Activated naive CD8-positive, alpha-beta T cell treated with anti-CD3 and anti-CD28 coated beads for 36 hours (primary cell): ENCODE measurements at places on chromosomes 3 and 15. TPM values are rescaled to one million over a fixed set of nuclear protein-coding genes. Genes with fewer than 3 reads are reported as not detected.

DNA sequence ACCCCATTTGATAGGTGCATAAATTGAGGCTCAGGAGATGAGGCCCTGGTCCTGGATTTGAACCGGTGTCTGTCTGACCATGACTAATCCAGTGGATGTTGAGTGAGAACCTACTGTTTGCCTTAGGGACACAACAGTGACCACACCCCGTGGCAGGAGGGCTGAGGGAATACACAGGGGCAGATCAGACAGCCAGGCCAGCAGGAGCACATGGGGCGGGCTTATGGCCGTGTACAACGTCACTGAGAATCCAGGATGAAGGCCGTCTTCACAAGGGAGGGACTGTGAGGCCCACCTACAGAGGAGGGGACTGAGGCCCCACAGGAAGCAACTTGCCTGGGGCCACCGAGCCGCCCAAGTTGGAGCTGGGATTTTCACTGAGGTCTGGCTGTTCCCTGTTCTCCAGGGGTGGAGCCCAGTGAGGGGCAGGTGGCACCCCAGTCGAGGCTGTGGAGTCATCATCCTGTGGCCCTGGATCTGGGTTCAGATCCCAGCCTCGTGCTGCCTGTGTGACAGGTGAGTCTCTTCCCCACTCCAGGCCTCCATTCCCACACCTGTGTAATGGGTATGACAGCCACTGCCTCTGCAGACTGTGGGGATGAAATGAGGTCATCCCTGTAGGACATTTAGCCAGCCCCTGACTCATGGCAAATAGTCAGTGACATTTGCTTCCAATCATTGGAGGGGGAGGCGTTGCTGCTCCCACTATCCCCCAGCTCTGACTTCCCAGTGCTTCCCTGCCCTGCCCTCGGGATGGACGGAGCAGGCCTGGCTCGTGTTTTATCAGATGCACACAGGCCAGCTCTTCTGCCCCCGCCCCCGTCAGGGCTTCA is 6.3 kb upstream of the PLXND1 start:
- DNase-seq, result no peak

Gene ZBED2
- total RNA-seq, result 122 TPM

Gene SH2D7
- total RNA-seq, result not detected

- no peak for DNase-seq
Measured at GRCh38 chr15:83113881-83114674, 6.6 kb downstream of the TM6SF1 start.

Gene SETD2
- total RNA-seq, result 33.7 TPM

DNA sequence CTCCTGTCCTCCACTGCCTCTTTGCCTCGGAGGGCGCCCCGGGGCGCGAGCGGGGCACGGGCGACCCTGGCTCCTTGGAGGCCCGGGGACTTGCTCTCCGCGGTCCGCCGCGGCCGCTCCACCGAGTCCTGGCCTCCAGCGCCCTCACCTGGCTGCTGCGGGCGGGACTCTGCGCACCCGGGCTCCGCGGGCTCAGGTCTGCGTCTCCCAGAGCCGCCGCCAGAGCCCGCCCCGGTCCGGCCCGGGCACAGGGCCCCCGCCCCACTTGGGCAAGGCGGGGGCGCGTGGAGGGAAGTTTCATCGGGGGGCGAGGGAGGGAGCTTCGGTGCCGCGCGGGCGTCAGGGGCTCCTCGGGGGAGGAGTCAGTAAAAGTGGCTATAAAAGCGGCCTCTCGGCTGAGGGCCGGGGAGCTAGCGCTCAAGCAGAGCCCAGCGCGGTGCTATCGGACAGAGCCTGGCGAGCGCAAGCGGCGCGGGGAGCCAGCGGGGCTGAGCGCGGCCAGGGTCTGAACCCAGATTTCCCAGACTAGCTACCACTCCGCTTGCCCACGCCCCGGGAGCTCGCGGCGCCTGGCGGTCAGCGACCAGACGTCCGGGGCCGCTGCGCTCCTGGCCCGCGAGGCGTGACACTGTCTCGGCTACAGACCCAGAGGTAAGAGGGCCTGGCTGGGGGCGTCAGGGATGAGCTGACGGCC is at the start of gene CEMIP:
CEMIP (plus strand) TSS at position 407 of the 694 bp plus-strand sequence. CDS start 94,510 bp downstream, outside the sequence.
- DNase-seq, result peak; percentile 76

Gene C3orf80
- total RNA-seq, result not detected

GRCh38 chr3:69775751-69776150 is 36.5 kb downstream of the MITF start:
- DNase-seq, result no peak

- no peak for DNase-seq
Measured at GRCh38 chr3:150874666-150875219, 30.5 kb downstream of the MINDY4B start.

GRCh38 chr15:87667643-87668042 is 588.9 kb downstream of the NTRK3 start:
- DNase-seq, result no peak

DNA sequence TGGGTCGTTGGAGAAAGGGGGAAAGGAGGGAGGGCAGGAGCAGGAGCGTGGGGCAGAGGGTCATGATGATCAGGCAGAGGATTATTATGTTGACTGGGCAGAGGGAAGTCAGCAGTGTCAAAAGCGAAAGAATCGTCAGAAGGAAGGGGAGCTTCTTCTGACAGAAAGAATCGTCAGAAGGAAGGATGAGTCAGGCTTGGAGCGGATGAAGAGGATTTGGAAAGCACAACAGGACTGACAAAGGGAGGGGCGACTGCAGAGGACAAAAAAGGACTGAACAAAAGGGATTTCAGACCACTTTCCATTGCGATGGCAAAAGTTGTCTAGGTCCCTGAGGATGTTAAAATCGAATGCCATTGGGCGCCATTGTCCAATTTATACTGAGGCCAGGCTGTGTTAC is 1053.5 kb downstream of the SI start:
- DNase-seq, result no peak

GRCh38 chr3:160956785-160957184 is 148.4 kb downstream of the B3GALNT1 start:
- DNase-seq, result no peak

Gene FBXW12
- not detected for total RNA-seq

- no peak for DNase-seq
Measured at GRCh38 chr3:42102571-42102970, 11.4 kb downstream of the TRAK1 start.

DNA sequence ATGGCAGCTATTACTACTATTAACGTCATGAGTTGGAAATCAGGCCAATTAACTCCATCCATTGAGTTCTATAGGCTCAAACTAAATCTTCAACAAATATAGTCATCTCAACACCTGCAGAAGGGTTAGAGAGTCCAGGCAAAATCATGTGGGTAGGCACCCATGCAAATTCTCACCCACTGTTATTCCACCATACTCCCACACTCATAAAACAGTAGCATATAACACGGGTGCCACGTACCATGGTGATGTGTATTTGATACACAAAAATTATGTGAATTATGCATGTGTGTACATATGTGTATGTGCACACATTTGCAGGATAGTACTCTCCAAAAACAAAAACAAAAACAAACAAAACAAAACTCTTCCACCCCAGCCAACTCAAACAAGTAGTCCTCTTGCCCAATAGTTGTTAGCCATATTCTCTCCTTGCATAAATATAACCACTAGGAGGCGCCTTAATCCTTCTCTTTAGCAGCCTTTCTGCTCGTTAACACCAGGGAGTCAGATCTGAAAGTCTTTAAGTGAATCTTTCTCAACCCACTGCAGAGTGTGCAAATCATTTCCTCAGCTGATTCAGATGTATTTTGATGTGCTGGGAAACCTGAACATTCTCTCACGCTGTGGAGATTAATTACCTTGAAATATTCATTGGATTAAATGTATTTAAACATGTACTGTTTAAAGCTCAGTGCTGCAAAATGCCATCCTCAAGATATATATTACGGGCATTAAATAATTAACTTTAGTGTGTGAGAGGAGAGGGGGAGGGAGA is 38.0 kb upstream of the COPB2 start:
- DNase-seq, result no peak

GRCh38 chr15:94305133-94305532 is 73.8 kb downstream of the MCTP2 start:
- DNase-seq, result peak; percentile 20

Gene EFHB
- total RNA-seq, result 0.50 TPM

Gene EFCC1
- 0.18 TPM for total RNA-seq

GRCh38 chr15:67906382-67906781 is 66.5 kb upstream of the RNU6-1 start:
- DNase-seq, result no peak

Gene PPP2R3A
- 0.49 TPM for total RNA-seq

GRCh38 chr3:100100425-100100824 is 13.9 kb downstream of the FILIP1L start:
- no peak for DNase-seq

DNA sequence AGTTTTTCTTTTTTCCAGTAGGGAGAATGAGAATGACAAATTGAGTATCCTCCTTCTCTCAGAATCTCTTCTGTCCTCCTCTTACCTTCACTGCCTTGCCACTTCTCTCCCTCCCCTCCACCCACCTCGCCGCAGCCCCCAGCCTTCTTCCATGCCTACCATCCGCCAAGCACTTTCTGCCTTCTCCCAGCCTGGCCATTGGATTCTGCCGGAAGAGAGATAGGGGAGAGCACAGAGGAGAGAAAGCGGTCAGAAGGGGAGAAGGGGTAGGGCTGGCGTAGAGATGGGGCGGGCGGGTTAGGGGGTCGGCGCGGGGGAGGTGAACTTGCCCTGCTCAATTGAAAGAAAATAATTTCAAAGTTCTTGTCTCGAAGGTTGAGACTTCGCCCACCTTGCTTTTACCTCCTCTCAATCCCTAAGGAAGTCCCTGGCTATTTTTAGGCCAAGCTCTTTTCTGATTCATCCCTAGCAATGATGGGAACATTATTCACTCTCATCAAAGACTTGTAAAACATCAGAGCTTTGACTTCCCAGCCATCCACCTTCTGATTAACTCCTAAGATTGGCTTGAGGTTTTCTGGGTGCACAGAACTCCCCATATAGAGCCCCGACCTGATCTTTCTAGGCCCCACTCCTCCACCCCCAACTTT is 811 bp downstream of the C3orf52 start:
- DNase-seq, result no peak

DNA sequence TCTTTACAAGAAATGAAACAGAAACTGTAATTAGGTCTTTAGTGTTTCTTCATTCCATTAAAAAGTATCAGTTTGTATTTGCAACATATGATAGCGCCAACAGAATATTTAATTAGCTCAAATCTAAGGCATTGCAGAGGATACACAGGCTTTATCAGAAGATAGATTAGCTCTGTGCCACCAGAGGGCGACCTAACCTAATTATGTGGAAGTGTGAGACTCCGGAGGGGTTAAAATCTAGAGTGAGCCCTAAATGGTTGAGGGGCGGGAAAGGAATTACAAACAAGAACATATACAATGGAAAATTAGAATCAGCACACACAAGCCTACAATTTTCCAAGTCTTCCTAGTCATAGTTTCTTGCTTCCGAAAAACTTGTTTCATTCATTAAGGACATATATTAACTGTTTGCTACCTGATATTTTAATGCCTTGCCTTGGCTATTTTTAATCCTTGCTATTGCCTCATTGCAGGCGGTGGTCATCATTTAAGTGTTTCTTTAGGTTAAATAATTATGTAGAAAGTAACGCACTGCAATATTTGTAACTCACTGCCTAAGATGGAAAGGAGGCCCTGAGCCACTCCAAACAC is 18.0 kb upstream of the RYR3 start:
- DNase-seq, result peak; percentile 36

Gene ADIPOQ
- total RNA-seq, result not detected

Gene DNAH12
- total RNA-seq, result 0.08 TPM

Gene CFAP91
- total RNA-seq, result 0.47 TPM

GRCh38 chr15:43915631-43916325 is 89.0 kb downstream of the WDR76 start:
- no peak for DNase-seq

Gene AADACL2
- total RNA-seq, result not detected

GRCh38 chr3:26753095-26753494 is 130.5 kb downstream of the LRRC3B start:
- no peak for DNase-seq

- DNase-seq, result no peak
Measured at GRCh38 chr3:135784557-135784956, 181.0 kb upstream of the PPP2R3A start.

Gene TTLL13
- 0.41 TPM for total RNA-seq

Gene PRRT3
- 8.0 TPM for total RNA-seq

- peak; percentile 63 for DNase-seq
Measured at GRCh38 chr3:129045675-129046036, 14.9 kb upstream of the GP9 start.

DNA sequence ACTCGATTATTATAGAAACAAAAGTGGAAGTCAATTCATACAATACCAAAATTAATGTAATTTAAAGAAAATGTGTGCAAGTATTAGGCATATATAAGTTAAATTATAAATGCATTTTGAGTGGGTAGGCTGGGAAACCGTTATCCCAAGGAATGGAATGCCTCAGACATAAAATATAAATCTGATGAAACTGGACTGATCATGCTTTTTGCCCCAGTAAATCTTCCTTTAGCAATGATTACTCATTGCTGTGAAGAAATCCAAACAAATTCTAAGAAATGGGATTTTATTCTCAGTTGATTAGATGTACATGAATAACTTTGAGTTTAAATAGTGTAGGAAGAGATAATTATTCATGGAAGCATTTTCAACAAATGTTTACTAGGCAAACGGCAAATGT is 185.5 kb upstream of the KCNMB2 start:
- DNase-seq, result no peak

- DNase-seq, result no peak
Measured at GRCh38 chr3:38567498-38567897, 71.4 kb downstream of the EXOG start.

Gene CD47
- 85.2 TPM for total RNA-seq

GRCh38 chr3:12097971-12098370 is 60.7 kb downstream of the TIMP4 start:
- no peak for DNase-seq

GRCh38 chr3:189229196-189229828 is 57.5 kb downstream of the TPRG1 start:
- DNase-seq, result no peak

- DNase-seq, result no peak
Measured at GRCh38 chr3:164351131-164351530, 727.2 kb downstream of the SI start.

DNA sequence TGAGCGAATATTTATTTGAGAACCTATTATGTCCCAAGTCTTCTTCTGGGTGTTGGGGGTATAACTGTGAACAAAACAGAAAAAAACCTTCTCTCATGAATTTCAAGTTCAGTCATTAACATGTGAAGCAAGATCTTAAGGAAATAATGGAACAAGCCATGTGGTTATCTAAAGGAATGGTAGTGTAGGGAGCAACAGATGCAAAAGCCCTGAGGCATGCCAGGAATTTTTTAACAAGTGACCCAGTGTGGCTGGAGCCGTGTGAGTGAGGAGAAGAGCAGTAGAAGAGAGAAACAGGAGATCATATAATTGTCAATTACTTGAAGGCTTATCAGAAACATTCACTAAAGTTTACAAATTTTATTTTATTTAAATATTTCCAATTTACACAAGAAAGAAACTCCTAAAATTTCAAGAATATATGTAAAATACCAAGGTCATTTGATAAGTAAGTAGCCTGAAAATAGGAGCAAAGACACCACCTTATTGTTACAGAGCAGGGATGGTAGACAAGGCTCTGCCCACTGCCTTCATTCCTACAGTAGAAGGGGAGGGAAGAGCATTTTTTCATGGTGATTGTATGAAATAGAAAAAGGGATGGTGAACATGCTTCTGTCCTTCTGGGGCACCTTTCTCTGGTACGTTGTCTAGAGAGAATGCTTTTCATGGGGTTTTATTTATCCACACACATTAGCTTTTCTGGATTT is 345.1 kb downstream of the PLOD2 start:
- DNase-seq, result no peak
